ENCODE measurements at places on chromosomes 2 and 18.
A peak's percentile ranks its signal among the peaks of the same experiment; 100 is the strongest.

- DNase-seq, result no peak
Observed at GRCh38 chr18:36389811-36390581, 92.5 kb downstream of the FHOD3 start.

- peak; percentile 89 for DNase-seq
Observed at GRCh38 chr2:175880-176820, 87.7 kb downstream of the SH3YL1 start.

- DNase-seq, result no peak
Observed at GRCh38 chr2:171878481-171878993, 15.5 kb downstream of the SLC25A12 start.

DNA sequence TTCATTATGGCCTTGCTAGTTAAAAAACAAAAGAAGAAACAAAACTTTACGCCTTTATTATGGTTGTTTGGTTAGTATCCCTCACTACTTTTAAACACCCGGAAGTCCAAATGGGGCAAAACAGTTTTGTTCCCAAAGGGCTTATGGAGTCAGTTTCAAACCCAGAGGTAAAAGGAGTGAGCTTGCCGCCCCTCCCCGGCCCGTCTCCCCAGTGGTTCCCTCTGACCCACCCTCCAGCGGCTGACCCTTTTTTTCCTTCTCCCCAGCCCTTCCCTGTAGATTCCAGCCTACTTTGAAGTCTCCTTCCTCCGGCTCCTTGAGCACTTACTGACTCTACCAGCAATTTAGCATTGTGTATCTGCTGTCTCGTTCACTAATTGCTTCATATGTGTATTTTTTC, 209.2 kb downstream of the ICOS start:
- no peak for DNase-seq

- DNase-seq, result peak; percentile 6
Observed at GRCh38 chr18:5969989-5970403, 74.7 kb upstream of the TMEM200C start.

DNA sequence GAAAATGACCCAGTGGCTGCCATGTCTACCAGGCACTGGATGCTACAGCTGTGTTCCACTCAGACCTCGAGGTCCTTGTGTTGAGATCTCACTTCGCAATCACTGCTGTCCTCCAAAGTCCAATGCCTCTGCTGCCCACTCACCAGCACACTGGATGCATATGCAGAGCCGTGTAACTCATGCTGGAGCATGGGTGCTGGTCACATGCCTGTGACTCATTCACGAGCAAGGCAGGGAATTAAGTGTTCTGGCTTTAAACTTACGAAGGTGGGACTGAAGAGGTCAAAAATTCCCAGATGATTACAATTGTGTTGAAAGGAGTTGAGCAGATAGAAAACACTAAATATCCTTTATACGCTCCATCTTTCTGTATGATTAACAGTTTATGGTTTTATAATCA, 417.5 kb downstream of the NUP35 start:
- no peak for DNase-seq

DNA sequence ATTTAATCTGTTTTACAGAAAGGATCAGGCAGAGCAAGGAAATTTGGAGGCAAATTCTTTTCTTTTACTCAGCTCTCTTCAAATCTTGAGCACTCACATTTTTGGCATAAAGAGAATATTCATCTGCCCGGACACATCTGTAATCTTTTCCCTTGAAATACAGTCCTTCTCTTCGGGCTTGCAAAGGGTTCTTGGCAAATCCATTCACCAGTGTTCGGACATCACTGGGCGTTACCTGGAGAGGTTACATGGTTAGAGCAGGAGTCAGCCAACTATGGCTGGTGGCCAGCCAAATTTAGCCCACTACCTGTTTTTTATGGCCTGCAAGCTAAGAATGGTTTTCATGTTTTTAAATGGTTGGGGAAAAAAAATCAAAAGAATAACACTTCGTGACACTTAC, 2.1 kb downstream of the PFN4 start:
- no peak for DNase-seq

GRCh38 chr2:31433541-31433940, 19.0 kb upstream of the XDH start:
- no peak for DNase-seq

GRCh38 chr18:9726936-9727335, 18.8 kb downstream of the RAB31 start:
- DNase-seq, result no peak

- no peak for DNase-seq
Observed at GRCh38 chr2:27021253-27022049, 11.3 kb upstream of the TMEM214 start.

GRCh38 chr2:110946902-110947301, 173.8 kb upstream of the BCL2L11 start:
- no peak for DNase-seq

- no peak for DNase-seq
Observed at GRCh38 chr18:72584787-72585186, 40.6 kb upstream of the CBLN2 start.

Measured in Jurkat, Clone E6-1 (cell line).